ENCODE measurements at places on chromosomes 7 and 10. TPM values are rescaled to one million over a fixed set of nuclear protein-coding genes. Genes with fewer than 3 reads are reported as not detected.

TAS2R5 gene
- 0.77 TPM for total RNA-seq

DENND2A gene
- 0.96 TPM for total RNA-seq

RADIL gene
- 0.38 TPM for total RNA-seq

SPDYE2B gene
- total RNA-seq = not detected

FOXI2 gene
- total RNA-seq = not detected
